Breast epithelium (tissue), 4 donors: ENCODE measurements at places on chromosomes 1 and 21. TPM values are rescaled to one million over a fixed set of nuclear protein-coding genes. Genes with fewer than 3 reads are reported as not detected.

CFHR3 gene
- total RNA-seq, result not detected

LPAR3 gene
- total RNA-seq, result 3.7 TPM

FAM151A gene
- 0.16 TPM for total RNA-seq

FLG2 gene
- not detected for total RNA-seq

CCDC18 gene
- 4.1 TPM for total RNA-seq

TNFRSF25 gene
- 13.1 TPM for total RNA-seq

GPA33 gene
- 0.16 TPM for total RNA-seq

OLFML2B gene
- 7.3 TPM for total RNA-seq

OVAAL gene
- total RNA-seq, result not detected

BLACAT1 gene
- 1.5 TPM for total RNA-seq

NPR1 gene
- 19.9 TPM for total RNA-seq

FMO4 gene
- total RNA-seq, result 27.7 TPM

KCNK1 gene
- 9.1 TPM for total RNA-seq

CD1E gene
- total RNA-seq, result not detected

GNAT2 gene
- not detected for total RNA-seq

SNAPIN gene
- 70.7 TPM for total RNA-seq

IFT25 gene
- total RNA-seq, result 23.3 TPM

LGR6 gene
- total RNA-seq, result not detected

FAM78B gene
- total RNA-seq, result 1.2 TPM

C1orf94 gene
- total RNA-seq, result not detected

CRYBG2 gene
- total RNA-seq, result not detected

USH2A gene
- total RNA-seq, result not detected

DISC1 gene
- total RNA-seq, result 18.9 TPM

SLC30A10 gene
- not detected for total RNA-seq

PPIE gene
- total RNA-seq, result 45.9 TPM

VHLL gene
- total RNA-seq, result not detected

MTX1 gene
- total RNA-seq, result 44.8 TPM

LEMD1 gene
- not detected for total RNA-seq

SDC3 gene
- 16.5 TPM for total RNA-seq

LRRN2 gene
- 0.32 TPM for total RNA-seq

PCP4L1 gene
- 2.0 TPM for total RNA-seq

SPATA45 gene
- total RNA-seq, result not detected

PTPN14 gene
- 57.4 TPM for total RNA-seq

CD1D gene
- total RNA-seq, result 1.8 TPM

C2CD4D gene
- 0.73 TPM for total RNA-seq

KPRP gene
- not detected for total RNA-seq

SIPA1L2 gene
- total RNA-seq, result 35.9 TPM

CYP4A22 gene
- total RNA-seq, result 2.2 TPM

NR0B2 gene
- total RNA-seq, result not detected

HSF2BP gene
- total RNA-seq, result 1.8 TPM

HRNR gene
- not detected for total RNA-seq

TMEM61 gene
- total RNA-seq, result 0.32 TPM

FBXO2 gene
- 49.3 TPM for total RNA-seq

EPHA10 gene
- total RNA-seq, result 2.6 TPM

IL20 gene
- not detected for total RNA-seq

EXTL1 gene
- 2.8 TPM for total RNA-seq

KIF2C gene
- 2.6 TPM for total RNA-seq

PLXNA2 gene
- 18.2 TPM for total RNA-seq

CA14 gene
- not detected for total RNA-seq

DCST1 gene
- total RNA-seq, result 0.16 TPM

HSPB7 gene
- 19.0 TPM for total RNA-seq

IL19 gene
- not detected for total RNA-seq

SFN gene
- not detected for total RNA-seq

SLAMF9 gene
- total RNA-seq, result not detected

SLC25A34 gene
- total RNA-seq, result 1.8 TPM

HEYL gene
- 2.1 TPM for total RNA-seq

SLC2A1 gene
- 29.5 TPM for total RNA-seq

OR2L8 gene
- not detected for total RNA-seq
